ENCODE measurements at places on chromosomes 5 and 9.

- DNase-seq = no peak
Measured at GRCh38 chr5:89930591-89931392, 478.8 kb downstream of the CETN3 start.

GRCh38 chr9:84542554-84542953, 127.0 kb upstream of the NTRK2 start:
- no peak for DNase-seq

DNA sequence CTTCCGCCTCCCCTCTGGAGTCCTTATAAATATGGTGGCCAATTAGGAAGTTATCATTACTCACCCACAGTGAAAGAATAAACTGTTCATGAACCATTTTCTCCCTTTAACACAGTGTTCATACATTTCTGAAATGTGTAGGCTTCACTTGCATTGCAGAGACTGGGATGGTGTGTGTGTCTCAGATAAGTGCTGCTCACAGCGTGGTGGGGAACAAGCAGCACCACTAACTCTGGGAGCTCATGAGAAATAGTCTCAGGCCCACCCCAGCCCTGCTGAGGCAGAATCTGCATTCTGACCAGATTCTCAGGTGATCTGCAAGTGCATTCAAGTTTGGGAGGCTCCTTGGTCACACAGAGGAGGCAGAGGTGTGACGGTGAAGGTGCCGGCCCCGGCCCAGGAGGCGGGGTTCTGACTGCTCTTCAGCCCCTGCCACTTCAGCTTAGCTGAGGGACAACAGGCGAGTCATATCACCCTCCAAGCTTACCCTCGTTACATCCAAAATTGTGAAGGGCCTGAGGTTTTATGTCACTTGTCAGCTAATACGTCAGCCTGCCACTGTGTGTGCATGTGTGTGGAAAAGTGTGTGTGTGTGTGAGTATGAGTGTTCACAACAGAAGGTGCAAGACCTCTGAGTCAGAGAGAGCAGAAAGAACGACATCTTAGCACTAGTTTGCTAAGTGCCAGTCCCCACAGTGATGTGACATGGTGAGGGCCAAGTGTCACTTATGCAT, 34.7 kb downstream of the DAP start:
- DNase-seq = no peak

- DNase-seq = no peak
Measured at GRCh38 chr9:19969721-19970120, 180.9 kb upstream of the SLC24A2 start.

GRCh38 chr9:4979239-4979638, 5.8 kb upstream of the JAK2 start:
- no peak for DNase-seq

- no peak for DNase-seq
Measured at GRCh38 chr9:129639756-129640085, 2.2 kb downstream of the ASB6 start.

DNA sequence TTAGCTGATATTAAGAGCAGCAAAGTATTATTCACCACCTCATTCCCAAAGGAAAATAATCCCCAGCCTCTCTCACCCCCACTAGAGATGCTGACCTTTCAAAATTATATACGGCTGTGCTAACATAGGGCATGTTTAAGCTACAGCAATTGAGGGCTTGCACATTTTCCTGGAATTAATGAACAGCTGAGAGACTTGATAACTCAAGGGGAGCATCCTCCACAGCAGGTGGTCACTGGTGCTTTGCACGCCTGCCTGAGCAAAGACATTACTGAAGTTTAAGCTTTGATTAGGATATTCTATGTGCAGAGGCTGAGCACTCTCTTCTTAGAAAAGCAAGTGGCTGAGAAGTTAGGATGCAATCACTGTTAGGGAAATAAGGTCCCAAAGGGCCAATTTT, 230.9 kb downstream of the FAM114A2 start:
- no peak for DNase-seq

- DNase-seq = no peak
Measured at GRCh38 chr5:160385496-160385895, 14.4 kb downstream of the FAM200C start.

DNA sequence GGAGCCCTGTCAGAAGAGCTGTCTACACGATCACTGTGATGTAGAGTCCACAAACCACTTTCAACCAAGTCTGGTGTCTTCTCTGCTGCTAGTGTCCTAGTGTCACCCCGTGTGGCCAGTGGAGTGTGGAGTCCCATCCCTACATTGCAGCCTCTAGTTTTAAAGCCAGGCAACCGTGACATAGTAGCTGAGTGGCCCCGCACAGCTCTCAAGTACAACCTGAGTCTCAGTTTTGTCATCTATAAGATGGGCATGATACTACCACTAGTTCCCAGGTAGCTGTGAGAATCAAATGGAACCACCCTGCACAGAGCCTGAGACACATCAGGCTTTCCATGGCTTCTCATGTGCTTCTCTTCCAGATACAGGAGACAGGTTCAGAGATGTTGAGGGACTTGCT, 43.2 kb upstream of the AKNA start:
- no peak for DNase-seq

GRCh38 chr9:2378816-2379215, 242.8 kb upstream of the VLDLR start:
- no peak for DNase-seq

GRCh38 chr9:4762108-4762885, 21.3 kb upstream of the AK3 start:
- peak; percentile 91 for DNase-seq

DNA sequence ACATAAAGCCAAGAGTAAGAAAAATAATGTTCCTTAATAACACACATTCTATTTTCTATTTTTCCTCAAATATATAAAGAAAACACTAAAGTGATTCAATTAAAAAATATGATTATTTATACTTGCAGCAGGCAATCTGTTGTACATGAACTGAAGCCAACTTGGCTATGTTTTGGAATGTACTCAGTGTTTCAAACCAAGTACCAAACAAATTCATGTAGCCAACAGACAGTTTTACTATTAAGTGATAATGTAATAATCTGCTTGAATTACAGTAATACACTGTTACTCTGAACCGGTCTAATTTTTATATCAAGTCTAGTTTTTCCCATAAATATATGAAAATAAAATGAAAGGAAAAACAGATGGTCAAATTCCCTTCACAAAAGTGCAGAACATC, 58.0 kb downstream of the CEP120 start:
- peak; percentile 64 for DNase-seq

DNA sequence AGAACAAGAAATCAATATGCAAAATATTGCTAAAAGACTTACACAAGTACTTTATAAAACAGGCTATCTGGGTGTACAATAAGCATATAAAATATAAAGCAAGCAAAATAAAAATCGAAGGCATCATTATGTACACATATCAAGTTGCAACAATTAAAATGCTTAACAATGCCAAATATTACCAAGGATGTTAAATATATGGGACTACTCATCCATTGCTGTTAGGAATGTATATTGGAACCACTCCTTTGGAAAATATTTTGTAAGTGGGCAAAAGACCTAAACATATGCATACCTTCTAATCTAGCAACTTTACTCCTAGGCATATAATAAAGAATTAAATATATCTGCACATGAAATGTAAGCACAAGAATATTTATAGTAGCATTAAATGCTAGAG, 632.6 kb upstream of the COX7C start:
- DNase-seq = no peak

DNA sequence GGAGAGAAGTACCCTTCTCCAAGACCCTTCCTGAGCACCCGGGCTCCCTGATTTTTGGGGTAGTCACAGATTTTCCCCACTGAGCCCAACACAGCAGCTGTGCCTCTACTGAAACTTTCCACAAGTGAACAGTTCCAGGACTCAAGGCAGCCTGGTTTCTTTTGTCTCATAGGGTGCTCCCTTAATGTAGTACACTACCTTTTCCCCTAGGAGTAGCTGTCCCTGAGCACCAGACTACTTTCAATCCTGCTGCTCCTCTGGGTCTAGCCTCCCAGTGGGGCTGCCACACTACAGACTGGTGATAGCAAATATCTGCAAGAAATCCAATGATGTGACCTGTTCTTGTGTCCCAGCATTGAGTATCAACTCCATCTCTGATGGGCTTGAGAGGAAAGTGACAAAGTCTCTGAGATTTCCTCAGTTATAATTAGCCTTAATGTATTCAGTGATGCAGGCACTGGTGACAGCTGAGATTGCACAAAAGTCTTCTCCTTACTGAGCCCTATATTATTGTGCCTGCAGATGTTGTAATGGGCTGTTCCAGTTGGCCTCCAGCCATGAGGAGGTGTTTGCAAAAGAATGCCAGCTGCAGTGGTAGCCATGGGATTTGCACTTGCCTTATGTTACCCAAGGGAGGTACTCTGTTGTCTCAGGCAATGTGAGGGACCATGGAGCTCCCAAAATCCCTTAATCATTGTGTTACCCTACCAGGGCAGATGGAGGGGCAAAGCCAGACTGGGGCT, 1802.5 kb downstream of the EFNA5 start:
- DNase-seq = no peak
